ENCODE measurements at places on chromosomes 1 and 21.

- DNase-seq: no peak
Observed at GRCh38 chr1:247243524-247244137, 12.2 kb upstream of the VN1R5 start.

- DNase-seq: no peak
Observed at GRCh38 chr1:218741852-218742251, 396.7 kb downstream of the TGFB2 start.

DNA sequence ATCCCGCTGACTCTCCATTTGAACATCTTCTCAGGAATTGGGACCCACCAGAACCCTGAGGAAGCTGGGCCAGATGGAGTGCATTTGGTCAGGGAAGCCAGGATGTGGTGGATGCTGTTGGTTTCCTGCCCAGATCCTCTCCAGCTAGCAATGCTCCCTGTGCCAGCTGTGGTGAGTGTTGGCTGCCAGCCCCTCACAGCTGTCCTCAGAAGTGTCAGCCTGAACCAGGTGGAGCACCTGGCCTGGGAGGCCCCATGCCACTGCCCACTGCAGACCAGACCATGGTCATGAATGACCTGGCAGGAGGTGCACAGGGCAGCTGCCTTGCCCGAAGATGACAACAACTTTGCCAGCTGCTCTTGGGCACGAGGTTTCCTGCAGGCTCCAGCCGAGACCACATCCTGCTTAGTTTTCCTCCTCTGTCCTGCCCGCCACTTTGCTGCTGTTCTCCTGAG lies 54.4 kb downstream of the PRSS38 start:
- DNase-seq: no peak

- no peak for DNase-seq
Observed at GRCh38 chr1:248388426-248388825, 12.9 kb downstream of the OR2T6 start.

DNA sequence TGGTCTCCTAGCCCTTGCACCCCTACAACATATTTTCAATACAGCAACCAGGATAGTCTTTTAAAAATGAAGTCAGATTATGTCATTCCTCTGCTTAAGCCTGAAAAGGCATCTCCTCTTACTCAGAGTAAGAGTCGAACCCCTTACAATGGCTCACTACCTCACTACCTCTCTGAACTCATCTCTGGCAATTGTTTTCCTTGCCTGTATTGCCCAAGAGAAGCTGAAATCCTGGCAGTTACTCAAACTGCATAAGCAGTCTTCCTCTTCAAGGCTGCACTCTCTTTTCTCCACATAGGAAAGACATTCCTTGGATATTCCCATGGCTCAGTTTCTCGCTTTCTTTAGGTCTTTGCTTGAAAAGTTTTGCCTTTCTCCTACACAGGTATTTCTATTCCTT lies 22.7 kb downstream of the CLDN8 start:
- DNase-seq: no peak

- no peak for DNase-seq
Observed at GRCh38 chr1:159162516-159163265, 8.7 kb upstream of the CADM3 start.

- DNase-seq: no peak
Observed at GRCh38 chr1:41758500-41758899, 160.2 kb downstream of the HIVEP3 start.

- DNase-seq: peak; percentile 82
Observed at GRCh38 chr1:162159515-162159914, 90.0 kb downstream of the NOS1AP start.

DNA sequence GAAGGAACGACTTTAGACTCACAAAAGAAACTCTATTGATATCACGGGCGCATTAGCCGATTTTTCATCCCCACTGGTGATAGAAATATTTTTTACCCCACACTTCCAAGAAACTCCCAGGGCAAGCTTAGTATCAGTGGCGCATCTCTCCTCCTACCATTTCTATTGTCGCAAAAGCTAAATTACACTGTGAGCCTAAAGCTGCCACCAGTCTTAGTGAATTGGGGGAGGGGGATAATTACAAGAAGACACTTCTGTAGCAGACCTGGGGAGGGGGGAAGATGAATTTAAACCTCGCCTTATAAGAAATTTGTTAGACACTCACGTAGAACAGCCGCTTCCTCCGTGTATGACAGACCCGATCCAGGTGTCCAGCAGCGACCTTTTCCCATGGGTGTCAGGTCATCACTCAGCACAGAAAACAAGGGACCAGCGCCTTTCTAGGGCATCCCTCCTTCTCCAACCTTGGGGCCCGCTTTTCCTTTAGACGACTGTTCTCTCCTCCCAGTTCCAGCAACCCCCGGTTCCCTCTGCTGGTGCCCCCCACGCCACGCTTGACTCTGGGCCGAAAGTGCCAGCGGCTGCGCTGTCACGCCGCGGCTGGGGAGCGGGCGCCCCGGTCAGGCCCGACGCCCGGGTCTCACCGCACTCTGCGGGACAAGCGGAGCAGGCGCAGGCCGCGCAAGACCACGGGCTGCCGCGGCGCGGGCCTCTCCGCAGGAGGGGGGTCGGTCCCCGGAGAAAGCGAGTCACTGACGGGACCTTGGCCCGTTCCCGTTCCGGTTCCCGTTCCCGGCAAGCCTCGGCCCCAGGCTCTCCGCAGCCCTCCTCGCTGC lies 821 bp downstream of the PHC2 start:
- DNase-seq: no peak

DNA sequence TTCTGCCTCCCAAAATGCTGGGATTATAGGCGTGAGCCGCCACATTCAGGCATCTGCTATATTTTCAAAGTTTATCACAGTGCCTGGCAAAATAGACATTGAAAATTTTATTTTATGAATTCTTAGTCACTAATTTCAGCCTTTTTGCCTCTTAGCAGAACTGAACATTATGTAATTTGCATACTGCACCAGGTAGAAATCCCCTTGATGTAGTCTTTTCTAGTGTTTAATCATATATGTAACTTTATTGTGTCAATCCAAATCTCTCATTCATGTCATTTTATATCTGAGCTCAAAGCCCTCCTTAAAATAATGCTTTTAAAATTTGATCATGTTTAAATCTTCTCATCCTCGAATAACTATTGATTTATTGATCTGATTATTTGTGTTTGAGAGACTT lies 19.2 kb downstream of the WDTC1 start:
- no peak for DNase-seq

DNA sequence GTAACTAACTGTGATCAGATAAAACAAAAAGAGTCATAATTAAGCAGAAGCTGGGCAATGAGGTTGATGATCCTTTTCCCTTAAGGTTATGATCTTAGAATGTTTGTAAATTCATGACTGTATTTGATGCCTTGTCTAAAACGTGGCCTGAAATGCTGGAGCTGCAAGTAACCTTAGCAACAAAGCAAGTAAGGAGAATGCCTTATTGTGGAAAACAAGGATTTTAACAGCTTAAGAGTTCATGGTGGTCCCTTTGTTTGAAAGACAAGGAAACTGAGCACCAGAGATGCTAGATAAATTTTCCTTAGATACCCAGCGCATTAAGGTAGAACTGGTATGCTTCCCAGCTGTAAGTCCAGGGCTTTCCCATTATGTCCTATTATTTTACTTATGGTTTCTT lies 25.7 kb upstream of the XPR1 start:
- no peak for DNase-seq

GRCh38 chr1:88302843-88303486 lies 381.1 kb upstream of the PKN2 start:
- peak; percentile 39 for DNase-seq

DNA sequence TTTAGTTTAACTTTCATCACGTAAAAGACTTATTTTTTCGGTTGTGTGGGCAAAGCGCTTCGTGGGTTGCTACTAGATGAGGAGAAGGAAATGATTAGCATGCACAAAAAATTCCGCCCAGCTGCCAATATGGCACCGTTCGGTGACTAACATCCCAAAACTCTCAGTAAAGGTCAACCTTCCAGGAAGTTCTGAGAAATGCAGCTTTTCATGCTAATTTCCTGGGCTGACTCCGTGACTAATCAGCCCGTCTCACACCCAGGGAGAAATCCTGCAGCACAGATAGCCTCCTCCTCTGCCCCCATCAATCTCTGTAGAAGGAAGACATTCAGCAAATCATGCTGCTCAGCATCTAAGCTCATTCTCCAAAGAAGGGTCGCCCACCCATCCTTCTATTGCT lies 34.1 kb downstream of the TMCO4 start:
- DNase-seq: no peak

DNA sequence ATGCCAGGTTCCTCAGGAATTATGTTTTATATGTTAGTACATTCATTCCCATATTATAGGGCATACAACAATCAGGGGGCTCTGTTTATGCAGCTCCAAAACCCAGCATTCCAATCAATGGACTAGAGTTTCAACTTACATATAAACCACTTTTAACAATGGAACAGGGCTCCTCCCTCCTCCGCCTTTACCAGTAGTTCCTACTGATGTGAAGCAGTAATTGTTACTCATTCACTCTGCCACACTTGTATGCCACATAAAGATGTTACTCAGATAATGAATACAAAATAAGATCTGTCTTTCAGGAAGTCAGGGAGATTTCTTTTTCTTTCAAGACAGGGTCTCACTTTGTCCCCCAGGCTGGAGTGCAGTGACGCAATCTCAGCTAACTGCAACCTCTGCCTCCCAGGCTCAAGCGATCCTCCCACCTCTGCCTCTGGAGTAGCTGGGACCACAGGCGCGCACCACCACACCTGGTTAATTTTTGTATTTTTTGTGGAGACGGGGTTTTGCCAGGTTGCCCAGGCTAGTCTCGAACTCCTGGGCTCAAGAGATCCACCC lies 17.1 kb downstream of the ZNF281 start:
- no peak for DNase-seq

- no peak for DNase-seq
Observed at GRCh38 chr1:67635055-67635809, 49.8 kb upstream of the GADD45A start.
